ENCODE measurements at places on chromosomes 1 and 21.

GRCh38 chr1:37556712-37557196 lies at the start of gene DNALI1:
TSS of gene DNALI1 (plus strand) at chr1:37556940. CDS start at chr1:37556995, 55 bp downstream.
- DNase-seq: no peak

- DNase-seq: no peak
These were observed 13.1 kb downstream of the KRTAP13-1 start for GRCh38 chr21:30408782-30409494.

DNA sequence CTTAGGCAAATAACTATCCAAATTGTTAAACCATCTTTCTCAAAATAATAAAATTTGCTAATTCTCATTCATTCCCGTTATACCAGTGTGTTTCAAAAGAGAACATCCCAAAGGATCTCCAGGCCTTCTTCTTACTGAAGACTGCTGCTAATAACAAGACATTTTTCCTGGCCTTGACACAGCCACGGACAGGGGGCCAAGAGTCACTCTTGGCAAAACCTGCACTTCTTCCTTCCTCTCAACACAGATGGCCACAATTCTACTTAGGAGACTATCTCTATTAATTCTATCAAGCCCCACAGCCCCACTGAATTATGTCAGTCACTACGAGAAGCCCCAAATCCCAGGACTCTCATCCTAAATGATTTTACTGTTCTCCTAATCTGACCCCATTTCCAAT lies 86.0 kb downstream of the EVI5 start:
- DNase-seq: no peak

DNA sequence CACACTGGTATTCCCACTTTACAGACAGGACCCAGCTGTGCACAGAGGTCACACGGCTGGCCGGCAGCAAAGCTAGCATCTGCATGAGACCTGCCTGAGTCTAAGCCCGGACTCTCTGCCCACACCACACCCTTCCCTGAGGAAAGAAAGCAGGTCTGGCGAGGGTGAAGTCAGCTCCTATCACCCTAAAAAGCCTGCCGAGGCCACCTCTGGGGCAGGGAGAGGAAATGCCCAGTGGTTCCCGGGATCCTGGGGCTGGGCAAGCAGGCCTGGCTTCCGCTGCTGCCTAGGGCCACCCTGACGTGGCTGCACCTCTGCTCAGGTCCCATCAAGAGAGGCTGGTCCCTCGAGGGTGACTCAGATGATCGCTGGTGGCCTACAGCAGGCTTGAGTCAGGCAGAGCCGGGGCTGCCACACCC lies 42.2 kb downstream of the RAP1GAP start:
- DNase-seq: no peak

DNA sequence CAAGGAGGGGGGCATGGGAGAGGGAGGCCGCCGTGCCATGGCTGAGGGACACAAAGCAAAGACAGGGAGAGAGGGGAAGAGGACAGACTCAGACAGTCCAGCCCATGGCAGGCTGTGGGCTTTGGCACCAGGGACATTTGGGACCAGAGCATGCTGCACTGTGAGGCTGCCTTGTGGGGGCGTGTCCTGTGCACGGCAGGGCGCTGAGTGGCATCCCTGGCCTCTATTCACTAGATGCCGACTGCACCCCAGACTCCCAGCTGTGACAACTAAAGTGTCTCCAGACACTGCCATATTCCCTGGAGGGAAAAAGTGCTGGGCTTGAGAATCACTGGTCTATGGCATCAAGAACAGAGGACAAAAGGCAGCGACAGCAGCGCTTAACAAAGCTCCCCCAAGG lies 18.6 kb upstream of the PRDM15 start:
- DNase-seq: no peak

GRCh38 chr1:154975409-154976059 lies 1.1 kb downstream of the CKS1B start:
- peak; percentile 11 for DNase-seq

GRCh38 chr1:47621977-47622376 lies 184.1 kb downstream of the FOXD2 start:
- no peak for DNase-seq

GRCh38 chr21:29481081-29481480 lies 182.4 kb downstream of the BACH1 start:
- DNase-seq: no peak

DNA sequence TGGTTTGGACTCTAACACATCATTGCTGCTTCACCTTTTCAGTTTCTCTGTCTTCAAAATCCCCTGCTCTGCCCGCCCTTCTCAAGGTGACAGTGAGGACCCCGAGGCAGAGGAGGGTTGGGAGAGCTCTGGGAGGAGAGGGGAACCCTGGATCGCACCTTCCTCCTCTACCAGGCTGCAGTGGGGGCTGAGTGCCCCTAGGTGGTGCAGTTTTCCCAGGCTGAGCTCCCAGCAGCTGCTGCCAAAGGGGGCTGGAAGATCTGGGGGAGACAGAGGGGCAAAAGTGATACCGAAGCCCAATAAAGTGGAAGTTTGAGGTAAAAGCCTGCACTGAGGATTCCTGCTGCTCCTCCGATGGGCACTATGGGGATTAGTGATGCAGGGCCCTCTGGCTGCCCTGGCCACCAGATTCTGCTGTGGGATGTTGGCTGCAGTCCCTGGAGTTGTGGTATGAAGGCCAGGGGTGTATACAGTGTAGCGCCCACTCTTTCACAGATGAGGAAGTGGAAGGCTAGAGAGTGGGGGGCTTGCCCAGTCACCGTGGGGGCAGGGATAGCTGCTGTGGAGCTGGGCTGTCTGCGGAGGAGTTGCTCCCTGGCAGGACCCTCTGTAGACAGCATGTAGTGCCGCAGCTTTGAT lies 40.7 kb upstream of the SCMH1 start:
- DNase-seq: no peak

DNA sequence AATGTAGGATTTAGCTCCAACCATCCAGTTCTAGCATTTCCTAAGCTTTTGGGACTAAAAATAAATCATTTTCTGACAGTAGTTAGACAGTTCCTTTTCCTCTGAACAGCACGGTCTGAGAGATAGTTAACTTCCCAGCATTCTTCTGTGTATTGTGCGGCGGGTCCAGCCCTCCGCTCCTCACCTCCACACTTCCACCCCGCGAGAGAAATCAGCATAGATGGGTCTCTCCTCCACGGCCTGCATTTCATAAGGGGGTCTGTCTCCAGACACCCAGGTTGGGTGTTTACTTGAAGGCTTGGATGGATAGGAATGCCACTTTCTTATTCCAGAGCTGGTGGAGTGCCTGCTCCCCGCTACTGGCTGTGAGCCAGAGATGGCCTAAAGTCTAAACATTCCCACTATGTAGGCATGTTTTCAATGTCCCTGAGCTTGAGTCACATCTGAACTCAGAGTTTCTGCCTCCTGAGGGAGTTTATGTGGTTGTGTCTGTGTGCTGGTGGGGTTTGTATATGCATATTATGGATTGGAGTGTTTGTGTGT lies 38.0 kb upstream of the PPP2R5A start:
- DNase-seq: no peak

DNA sequence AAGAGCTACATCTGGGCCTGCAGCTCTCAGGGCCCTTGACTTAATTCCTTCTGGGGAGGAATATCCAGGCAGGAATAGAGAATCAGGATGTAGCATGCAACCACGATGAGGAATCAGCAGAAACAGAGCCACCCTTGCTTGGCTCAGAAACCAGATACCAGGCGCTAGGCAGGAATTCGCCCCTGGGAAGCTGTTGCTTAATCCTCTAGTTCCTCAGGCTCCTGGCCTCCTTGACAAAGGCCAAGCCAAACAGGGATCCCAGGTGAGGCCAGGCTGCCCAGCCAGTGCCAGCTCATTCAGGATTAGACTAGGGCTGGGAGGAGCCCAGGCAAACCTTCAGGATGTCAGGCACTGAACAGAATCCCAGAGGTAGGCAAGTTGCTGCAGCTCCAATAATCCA lies 48.2 kb upstream of the IRF2BP2 start:
- DNase-seq: no peak

DNA sequence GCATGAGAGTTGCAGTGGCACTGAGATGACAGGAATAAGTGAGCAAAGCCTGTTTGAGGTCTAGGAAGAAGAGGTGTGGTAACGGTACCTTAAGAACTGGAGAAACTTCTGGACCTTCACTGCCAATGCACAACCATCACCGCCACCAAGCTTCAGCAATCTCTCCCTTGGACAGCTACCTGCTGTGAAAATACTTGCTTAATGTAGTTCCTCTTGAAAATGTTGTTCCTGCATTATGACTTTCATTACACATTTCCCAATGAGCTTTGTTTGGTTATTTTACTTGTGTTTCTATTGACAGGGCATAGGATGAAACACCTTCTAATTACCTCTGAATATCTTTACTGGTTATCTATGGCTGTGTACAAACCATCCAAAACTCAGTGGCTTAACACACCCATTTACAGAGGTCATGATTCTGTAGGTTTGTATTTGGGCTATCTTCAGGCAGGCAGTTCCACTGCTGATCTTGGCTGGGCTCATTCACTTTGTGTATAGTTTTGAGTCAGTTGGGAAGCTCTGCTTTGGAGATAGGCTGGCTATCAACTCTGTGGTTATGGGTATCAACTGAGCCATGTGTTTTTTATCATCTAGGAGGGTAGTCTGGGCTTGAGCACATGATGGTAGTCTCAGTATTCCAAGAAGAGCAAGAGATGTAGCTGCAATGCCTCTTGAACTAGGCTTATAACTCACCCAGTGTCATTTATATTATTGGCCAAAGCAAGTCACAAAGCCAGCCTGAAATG lies 149.4 kb downstream of the ELAVL4 start:
- DNase-seq: no peak

DNA sequence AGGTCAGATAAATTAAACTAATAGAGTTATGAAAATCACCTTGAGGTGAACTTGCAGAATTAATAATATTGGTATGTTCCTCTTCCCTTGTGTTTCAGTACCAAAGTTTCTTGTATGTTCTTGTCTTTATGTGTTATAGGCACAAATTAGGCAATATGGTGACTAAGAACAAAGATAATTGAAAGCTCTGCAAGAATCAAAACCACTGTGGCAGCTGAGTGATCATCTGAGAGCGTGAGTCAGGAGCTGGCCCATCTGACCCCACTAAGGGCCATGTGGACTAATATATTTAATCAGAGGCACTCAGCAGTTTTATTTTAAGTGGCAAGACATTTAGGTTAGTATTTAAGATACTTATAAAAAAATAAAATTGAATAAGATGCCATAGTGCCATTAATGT lies 12.8 kb upstream of the CASQ2 start:
- no peak for DNase-seq

DNA sequence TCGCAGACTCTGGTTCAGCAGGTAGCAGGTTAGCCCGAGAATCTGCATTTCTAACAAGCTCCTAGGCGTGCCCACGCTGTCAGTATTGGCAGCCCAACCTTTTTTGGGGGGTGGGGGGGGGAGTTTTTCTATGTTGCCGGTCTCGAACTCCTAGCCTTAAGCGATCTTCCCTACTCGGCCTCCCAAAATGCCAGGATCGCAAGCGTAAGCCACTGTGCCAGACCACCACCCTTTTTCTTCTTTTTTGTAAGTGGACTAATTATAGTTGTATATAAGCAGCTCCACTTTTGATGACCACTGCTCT lies 480 bp upstream of the MIS18A start:
- DNase-seq: no peak

- DNase-seq: no peak
These were observed 39.2 kb downstream of the EIF2B3 start for GRCh38 chr1:44947063-44947773.

DNA sequence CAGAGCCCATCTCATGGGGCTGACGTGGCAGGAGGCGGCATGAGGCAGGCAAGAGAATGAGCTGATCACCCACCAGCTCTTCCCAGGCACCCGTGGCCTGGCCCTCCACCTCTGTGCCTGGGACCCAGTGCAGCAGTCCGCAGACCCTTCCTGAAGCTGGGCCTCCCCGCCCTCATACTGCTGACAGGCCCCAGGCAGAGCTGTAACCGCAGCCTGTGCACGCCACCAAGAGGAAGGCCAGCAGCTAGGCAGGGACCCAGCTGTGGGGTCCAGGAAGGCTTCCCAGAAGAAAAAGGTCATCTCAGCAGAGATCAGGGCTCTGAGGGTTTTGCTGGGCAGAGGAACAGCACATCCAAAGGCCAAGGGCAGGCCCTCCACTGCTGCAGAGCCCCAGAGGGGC lies 9.8 kb upstream of the MTFR1L start:
- DNase-seq: no peak

GRCh38 chr1:33348676-33349080 lies 27.8 kb upstream of the A3GALT2 start:
- DNase-seq: no peak

GRCh38 chr21:28516021-28516420 lies 476.7 kb downstream of the LTN1 start:
- DNase-seq: no peak

DNA sequence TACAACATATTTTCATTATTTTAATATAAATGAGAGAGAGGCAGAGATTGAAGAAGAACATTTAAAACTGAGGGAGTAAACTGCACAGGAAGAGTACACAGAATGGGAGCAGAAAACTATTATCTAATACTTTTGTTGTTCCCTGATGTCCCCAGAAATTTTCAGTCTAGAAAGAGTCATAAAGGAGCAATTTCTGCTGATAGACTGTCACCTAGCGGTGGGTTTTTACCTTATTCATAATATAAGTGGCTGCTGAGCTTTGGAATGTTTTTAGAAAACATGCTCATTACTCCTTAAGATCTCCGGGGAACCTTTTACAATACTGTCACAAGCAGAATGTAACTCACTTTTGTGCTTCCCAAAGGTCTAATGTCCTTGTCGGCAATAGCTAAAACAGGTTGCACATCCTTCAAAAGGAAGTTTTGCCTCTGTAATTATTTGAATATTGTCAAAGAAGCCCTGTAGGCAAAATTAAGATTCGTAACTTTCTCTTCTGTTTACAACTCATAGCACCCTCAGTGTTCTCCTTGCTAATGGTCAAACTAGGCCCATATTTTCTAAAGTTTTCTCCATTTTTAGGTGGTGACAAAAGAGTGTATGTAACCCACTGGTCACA lies 4.9 kb upstream of the NPL start:
- DNase-seq: no peak

GRCh38 chr1:147267711-147268110 lies 25.2 kb downstream of the CHD1L start:
- no peak for DNase-seq

GRCh38 chr1:156177919-156178654 lies 15.8 kb upstream of the SLC25A44 start:
- no peak for DNase-seq

DNA sequence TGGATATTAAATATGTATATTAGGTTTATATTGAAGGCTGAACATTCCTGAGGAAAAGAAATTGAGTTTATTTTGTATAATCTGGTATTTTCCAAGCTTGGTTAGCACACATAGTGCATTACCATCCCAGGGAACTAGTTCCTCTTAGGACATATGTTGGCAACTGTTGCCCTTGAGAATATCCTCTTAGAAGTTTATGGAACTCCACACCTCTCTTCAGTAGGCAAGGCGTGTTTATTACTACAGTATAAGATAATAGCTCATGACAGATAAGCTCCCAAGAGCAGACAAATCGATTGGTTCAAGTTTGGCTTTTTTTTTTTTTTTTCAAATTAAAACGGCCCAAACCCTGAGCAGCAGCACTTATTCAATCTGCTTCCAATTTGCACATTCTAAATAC lies 59.8 kb upstream of the SIPA1L2 start:
- DNase-seq: no peak
